NCI-H187 (cell line): ENCODE measurements at places on chromosomes 1 and 21.

GRCh38 chr1:17007121-17007520, 4.6 kb downstream of the ATP13A2 start:
- DNase-seq = no peak

DNA sequence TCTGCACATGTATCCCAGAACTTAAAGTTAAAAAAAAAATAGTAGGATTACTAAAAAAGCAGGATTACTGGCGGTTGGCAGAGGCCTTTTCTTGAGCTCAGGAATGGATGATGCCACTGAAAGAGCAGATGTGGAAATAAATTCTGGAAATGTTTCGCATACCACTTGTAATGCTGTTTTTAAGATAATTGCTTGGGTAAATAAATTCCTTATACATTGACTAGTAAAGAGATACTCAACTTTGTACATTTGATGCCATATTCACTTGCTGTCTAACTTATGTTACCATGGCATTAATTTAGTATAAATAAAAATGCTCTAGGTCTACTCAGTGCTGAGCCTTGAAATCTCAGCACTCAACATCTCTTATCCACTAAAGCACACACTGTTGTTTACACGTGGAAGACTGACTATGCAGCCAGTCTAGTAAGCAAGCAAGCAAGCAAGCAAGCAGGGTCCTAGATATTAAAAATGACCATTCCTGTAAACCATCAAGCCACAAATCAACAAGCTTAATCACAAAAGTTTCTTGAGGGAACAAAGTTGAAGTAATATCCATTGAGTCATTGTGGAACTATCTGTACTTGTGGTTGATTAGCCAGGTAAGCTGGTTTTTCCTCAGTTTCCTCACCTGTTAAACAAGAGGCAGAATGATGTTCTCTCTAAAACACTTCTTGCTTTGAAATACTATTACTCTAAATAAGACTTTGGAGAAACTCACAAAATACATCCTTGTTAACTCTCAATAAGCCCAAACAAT, 1.7 kb upstream of the RASAL2 start:
- no peak for DNase-seq

GRCh38 chr1:213123536-213123935, 72.5 kb downstream of the RPS6KC1 start:
- no peak for DNase-seq

DNA sequence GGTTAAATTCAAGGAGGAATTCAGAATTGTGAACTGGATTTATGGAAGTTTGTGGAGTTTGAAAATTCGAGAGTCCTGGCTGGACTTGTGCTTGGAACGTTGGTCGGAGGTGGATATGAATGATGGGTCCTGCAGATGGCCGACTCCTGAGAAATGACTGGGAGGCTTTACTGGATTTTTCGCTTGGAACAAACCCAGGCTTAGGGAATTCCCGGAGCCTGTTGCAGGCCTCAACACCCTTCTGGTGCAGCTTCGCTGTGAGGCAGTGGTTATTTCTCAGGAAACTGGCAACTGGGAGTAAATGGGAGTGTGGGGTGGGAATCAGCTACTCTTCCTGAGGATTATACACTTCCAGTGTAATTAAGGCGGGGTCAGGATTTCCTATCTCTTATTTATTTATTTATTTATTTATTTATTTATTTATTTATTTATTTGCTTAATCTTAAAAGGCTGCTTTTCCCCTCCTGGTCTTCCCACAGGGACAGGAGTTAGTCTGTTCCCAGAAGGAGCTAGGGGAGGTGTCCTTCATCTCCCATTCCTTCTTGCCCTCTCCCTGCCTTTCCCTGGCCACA, 21.1 kb downstream of the MAPKAPK2 start:
- no peak for DNase-seq

- DNase-seq = no peak
Observed at GRCh38 chr1:30923597-30923996, 15.0 kb upstream of the SDC3 start.

- no peak for DNase-seq
Observed at GRCh38 chr1:17375651-17376050, 3.7 kb downstream of the PADI6 start.

DNA sequence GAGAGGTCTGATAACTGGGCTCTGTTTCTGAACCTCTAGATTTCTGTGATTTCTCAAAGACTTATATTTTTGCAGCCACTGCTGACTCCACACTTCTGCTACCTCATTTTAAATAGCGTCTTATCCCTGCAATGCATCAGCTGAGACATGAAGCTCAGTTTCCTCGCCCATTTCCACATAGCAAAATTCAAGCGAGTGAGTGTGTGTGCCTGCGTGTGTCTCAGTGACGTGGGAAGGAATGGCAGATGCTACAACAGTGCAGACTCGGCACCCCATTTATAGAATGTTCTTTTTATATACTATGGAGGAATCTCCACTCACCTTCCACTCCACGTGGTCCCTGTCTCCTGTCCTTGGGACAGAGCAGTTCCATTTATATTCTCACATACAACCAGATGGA, 35.7 kb downstream of the ZMYND12 start:
- DNase-seq = no peak
